Stimulated activated CD8-positive, alpha-beta memory T cell treated with anti-CD3 and anti-CD28 coated beads, Interleukin-15, amount 100 ng/mL, for 48 hours (primary cell): ENCODE measurements at places on chromosomes 2 and 18.

DNA sequence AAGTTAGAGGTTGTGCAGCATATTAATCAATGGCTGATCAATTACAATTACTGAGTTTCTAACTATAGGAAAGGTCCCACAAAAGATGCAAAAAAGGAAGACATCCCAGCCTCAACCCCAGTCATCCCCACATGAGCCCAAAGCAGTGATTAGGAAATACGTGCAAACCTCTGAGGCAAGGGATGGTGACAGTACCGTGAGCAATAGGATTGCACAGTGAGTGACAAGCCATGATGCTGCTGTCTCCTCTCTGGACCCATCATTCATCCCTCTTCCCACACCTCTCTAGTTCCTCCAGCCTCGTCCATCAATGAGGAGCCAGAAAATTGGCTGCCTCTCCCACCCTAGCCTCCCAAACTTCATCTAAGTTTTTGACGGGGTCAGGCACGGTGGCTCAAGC, 4.0 kb upstream of the SLC11A1 start:
- no peak for DNase-seq

DNA sequence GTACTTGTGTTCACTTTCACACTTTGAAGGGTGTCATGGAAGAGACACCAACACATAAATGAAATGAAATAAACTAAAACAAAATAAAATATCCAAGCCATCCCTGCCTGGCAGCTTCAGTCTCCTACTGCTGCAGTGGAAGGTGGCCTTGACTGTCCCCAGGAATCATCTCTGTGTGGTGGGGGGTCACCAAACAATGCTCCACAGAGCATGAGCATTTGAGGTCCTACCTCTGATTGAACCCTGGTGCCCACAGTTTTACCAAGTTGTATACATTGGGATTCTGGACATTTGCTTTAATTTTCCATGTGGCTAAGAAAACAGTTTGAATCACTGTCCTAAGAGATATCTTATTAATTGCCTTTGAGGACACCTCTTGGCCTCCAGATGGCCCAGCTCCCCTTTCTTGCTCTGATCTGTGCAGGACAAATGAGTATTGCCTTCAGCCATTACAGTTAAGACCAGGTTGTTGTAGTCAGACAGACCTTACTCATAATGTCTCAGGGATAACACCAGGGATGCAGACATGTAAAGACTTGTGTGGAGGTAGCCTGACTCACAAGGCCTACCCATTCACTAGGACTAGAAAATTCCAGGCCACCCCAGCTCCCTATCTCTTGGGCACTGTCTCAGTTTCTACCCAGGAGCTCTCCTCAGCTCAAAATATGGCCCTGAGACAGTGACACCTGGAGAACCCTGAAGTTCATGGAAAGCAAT, 195.0 kb downstream of the MYCN start:
- no peak for DNase-seq

GRCh38 chr18:22505141-22505591, 87.5 kb upstream of the CTAGE1 start:
- DNase-seq, result no peak

GRCh38 chr2:208046686-208047085, 21.4 kb upstream of the PLEKHM3 start:
- DNase-seq, result no peak

- peak; percentile 35 for DNase-seq
These were observed 22.6 kb downstream of the MAIP1 start for GRCh38 chr2:199977984-199978415.

- no peak for DNase-seq
These were observed 255.3 kb downstream of the THSD7B start for GRCh38 chr2:137020452-137021196.

GRCh38 chr2:238847419-238847801, 475 bp upstream of the TWIST2 start:
- no peak for DNase-seq

DNA sequence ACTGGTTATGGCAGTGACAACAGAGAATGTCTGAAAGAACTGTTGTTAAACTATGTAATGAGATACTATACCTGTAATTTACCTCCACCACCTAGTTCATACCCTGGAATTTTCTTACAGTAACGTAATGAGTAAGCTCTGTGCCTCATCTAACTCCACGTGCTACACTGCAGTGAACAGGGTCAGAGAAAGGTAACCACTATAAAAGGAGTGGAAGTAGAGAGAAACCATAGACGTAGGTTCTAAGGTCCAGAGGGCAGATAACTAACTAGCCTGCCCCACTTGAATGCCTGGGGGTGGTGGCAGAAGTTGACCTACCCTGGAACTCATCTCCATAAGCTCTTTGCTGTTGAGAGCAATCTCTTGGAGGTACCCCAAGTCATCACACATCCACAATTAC, 32.0 kb upstream of the B4GALT6 start:
- no peak for DNase-seq

- no peak for DNase-seq
These were observed 3.0 kb upstream of the CHMP3 start for GRCh38 chr2:86566158-86566820.

- no peak for DNase-seq
These were observed 98.6 kb downstream of the IRS1 start for GRCh38 chr2:226701052-226701451.

- no peak for DNase-seq
These were observed 19.3 kb downstream of the PPP4R1 start for GRCh38 chr18:9594823-9595596.

GRCh38 chr2:130347220-130347925, 4.7 kb downstream of the IMP4 start:
- no peak for DNase-seq

GRCh38 chr2:162608901-162609300, 229.7 kb downstream of the KCNH7 start:
- DNase-seq, result no peak

GRCh38 chr2:140079038-140079437, 1298.8 kb upstream of the NXPH2 start:
- DNase-seq, result no peak

- DNase-seq, result no peak
These were observed 145.1 kb downstream of the PIEZO2 start for GRCh38 chr18:11004294-11004693.

- no peak for DNase-seq
These were observed 418.3 kb upstream of the SPHKAP start for GRCh38 chr2:228599781-228600180.

DNA sequence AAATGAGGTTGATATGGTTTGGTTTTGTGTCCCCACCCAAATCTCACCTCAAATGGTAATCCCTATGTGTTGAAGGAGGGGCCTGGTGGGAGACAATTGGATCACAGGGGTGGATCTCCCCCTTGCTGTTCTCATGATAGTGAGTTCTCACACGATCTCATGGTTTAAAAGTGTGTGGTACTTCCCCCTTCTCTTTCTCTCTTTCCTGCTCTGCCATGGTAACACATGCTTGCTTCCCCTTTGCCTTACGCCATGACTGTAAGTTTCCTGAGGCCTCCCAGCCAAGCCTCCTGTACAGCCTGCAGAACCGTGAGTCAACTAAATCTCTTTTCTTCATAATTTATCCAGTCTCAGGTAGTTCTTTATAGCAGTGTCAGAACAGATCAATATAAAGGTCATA, 24.7 kb upstream of the FAM124B start:
- DNase-seq, result no peak

DNA sequence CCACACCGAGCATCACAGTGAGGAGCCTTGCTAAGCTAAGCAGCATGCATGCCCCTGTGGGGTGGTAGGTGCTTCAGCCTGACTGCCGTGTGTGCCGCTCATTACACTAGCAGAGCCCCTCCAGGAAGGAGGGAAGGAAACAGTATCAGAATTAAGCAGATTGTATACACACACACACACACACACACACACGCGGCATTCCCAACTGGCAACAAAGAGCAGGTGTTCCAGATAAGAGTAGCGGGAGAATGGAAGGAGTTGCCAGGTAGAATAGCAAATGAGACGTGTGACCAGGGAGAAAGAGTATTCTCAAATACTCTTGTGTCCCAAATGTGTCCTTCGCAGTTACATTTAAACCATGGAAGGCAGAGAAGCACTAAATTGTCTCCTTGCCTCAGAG, 47.6 kb upstream of the TTC39C start:
- DNase-seq, result no peak

DNA sequence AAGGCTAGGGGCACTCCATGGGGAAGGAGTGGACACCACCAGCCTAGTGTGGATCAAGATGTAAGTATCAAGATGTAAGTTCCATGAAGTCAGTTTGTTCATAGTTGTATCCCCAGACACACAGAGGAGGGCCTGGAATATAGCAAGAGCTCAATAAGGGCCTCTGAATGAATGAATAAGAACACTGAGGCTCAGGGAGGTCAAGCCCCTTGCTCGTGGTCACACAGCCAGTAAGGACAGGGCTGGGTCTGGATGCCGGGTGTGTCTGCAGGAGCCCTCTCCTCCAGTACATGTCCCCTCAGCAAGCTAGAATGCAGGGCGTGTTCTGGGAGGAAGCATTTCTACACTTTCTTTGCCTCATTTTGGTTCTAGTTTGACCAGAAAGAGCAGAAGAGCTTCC, 2.9 kb downstream of the RUFY4 start:
- DNase-seq, result no peak

- DNase-seq, result no peak
These were observed 44.7 kb downstream of the PDK1 start for GRCh38 chr2:172600557-172601008.

DNA sequence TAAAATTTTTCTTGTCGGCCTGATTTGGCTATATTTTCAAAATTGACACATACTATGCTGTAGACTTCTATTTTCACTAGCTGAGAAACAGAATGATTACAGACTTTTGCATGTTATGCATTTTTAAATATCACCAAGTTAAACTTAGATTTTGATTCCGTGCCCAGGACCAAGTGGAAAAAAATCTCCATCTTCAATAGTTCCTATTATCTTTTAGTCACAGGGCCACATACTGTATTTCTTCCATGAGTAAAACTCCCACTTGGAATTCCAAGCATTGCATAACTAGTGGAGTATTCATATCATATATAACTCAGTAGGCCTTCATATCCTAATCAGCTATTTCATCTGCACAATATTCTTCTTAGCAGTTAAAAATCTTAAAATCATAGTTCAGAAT, 470.9 kb downstream of the ARHGAP15 start:
- DNase-seq, result no peak

GRCh38 chr2:143844986-143845385, 674.9 kb downstream of the ZEB2 start:
- DNase-seq, result no peak

DNA sequence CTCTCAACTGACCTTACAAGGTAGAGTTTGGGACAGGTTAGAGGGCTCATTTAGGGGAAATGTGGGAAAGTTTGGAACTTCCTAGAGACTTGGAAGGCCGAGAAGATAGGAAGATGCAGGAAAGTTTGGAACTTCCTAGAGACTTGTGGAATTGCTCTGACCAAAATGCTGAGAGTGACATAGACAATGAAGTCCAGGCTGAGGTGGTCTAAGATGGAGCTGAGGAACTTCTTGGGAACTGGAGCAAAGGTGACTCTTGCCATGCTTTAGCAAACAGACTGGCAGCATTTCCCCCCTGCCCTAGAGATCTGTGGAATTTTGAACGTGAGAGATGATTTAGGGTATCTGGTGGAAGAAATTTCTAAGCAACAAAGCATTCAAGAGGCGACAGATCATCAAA, 258.9 kb upstream of the GULP1 start:
- no peak for DNase-seq

- DNase-seq, result no peak
These were observed 783 bp downstream of the DPP4 start for GRCh38 chr2:162072976-162073887.

DNA sequence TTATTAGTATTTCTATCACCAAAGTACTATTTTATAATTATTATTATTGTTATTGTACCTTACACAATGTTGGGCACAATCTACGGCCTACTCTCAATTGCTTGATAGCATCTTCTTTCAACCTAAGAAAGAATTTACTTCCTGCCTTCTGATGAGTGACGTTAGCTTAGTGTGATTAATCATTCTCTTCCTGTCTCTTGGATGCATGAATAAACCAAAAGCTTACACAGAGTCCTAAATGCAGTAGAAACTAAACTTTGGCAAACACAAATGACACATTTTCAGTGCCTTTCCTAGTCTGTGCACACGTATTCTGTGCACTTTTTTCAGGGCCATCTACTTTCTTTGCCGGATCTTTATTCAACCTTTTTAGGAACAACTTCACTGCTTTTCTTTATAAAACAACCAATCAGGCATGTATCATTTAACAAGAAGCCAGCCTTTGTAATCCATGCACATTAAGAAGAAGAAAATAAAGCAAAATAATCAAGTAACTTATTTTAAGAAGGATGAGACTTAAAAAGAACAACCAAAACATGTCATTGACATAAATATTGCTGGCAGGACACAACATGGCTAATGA, 19.1 kb downstream of the TRAK2 start:
- no peak for DNase-seq

DNA sequence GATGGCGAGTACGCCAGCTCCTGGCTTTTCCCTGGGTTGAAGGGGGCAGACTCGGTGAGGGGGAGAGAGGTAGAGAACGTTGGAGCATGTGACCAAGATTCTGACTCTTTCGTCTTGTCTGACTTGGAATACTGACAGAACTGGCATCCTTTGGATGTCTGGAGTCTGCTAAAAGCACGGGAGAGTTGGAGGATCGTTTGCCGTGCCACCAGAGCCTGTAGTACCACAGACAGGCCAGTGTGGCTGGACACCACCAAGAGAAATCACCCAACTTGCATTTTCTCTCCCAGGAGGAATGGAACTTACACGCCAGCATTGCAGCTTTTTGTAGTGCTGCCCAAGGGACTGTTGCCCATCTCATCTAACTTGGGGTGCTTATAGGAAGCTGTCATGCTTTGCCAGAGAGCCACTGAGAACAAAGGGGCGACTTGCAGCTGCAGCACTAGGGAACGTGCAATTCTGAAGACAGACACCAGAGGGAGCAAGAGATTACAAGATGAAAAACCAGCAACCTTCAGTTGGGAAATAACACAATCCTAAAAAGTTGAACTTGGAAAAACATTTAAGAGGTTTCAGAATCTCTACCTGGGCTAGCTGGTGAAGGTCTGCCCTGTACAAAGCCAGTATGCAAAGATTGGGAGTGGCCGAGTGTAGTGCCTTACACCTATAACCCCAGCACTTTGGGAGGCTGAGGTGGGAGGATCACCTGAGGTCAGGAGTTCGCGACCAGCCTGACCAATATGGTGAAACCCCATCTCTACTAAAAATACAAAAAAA, 24.1 kb downstream of the PSMG2 start:
- no peak for DNase-seq

GRCh38 chr2:237617587-237617982, 9.8 kb upstream of the LRRFIP1 start:
- DNase-seq, result no peak

DNA sequence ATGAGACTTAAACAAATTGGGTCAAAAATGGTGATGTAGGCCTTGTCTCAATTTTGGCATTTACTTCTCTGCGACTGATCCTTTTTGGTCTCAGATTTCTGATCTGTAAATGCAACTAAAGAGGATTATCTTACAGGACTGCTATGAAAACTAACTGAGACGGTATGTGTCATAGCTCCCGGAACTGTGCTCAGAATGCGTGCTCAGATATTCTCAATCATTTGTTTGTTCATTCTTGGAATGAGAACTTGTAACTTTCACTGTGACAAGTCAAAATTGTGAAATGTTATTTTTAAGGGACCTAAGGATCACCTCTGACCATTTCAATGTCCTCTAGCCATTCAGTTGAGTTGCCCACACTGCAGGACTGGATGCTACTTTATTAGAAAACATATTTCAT, 498.2 kb upstream of the PIK3C3 start:
- no peak for DNase-seq
